ENCODE measurements at places on chromosomes 3 and 15. TPM values are rescaled to one million over a fixed set of nuclear protein-coding genes. Genes with fewer than 3 reads are reported as not detected.

GRCh38 chr15:53512029-53512428, 247.4 kb downstream of the WDR72 start:
- no peak for DNase-seq

DNA sequence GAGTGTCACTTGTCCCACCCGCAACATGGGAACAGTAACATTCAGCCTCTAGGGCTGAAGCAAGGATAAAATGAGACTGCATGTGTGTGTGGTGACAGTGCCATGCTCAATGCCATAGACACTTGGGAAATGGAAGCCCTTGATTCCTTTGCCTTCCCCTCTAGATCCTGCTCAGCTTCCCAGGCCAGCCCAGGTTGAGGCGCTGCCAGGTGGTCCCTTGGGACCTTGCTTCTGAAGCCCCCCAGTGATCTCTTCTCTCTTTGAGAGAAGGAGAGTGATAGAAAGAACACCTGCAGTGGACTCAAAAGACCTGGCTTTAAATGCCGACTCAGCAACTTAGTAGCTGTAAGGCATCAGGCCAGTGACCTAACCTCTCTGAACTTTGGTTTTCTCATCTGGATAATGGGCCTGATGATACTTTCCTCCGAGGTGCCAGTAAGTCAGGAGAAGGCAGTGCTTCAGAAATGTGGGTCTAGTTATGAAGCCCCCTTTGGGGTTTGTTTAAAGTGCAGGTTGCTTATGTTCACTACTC, 144.5 kb downstream of the RPLP1 start:
- DNase-seq: no peak

DNA sequence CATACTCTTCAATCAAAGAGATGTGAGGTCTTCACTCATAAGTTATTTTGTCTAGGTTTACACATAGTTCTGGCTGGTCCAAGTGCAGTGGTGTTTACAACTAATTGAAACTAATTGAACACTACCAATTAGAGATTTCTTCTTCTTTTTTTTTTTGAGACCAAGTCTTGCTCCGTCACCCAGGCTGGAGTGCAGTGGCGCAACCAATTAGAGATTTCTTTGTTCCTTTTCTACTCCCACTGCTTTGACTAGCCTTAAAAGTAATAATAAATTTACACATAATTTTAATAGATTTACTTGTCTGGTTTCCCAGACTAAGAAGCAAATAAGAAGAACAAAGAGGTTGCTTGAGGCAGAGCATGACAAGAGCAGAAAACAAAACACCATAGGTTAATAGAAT, 6.7 kb upstream of the DENND6A start:
- no peak for DNase-seq

DNA sequence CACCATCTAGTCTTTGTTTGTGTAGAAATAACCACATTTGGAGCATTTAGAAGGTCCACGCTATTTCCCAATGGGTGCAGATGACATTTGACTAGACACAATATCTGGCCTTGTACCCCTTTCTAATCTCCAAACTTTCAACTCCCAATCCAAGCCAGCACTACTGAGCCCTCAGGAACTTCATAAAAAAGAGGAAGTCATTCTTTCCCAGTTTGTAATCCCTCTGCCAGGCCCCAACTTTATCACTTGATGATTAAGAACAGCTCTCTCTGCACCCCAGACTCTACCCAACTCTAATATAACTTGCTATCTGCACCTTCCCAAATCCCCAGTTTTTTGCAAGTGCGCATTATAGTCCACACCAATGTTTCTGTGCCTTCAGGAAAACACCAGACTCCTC, 170.2 kb downstream of the KCNMB2 start:
- no peak for DNase-seq

- no peak for DNase-seq
These were observed 45.7 kb downstream of the ZBTB38 start for GRCh38 chr3:141413801-141414689.

Gene ABI3BP
- 170 TPM for total RNA-seq

Gene GCNT3
- not detected for total RNA-seq

GRCh38 chr3:119330858-119331257, 36.7 kb downstream of the ARHGAP31 start:
- no peak for DNase-seq

Gene ACTRT3
- total RNA-seq: 1.5 TPM

Data from breast epithelium (tissue), 4 donors.